ENCODE measurements at places on chromosomes 7 and 10.

- no peak for DNase-seq
Observed at GRCh38 chr10:51230887-51231585, 156.7 kb downstream of the PRKG1 start.

GRCh38 chr10:101495324-101495925 is 92.6 kb downstream of the POLL start:
- no peak for DNase-seq

GRCh38 chr10:44902941-44903545 is 8.1 kb upstream of the TMEM72 start:
- DNase-seq, result no peak

DNA sequence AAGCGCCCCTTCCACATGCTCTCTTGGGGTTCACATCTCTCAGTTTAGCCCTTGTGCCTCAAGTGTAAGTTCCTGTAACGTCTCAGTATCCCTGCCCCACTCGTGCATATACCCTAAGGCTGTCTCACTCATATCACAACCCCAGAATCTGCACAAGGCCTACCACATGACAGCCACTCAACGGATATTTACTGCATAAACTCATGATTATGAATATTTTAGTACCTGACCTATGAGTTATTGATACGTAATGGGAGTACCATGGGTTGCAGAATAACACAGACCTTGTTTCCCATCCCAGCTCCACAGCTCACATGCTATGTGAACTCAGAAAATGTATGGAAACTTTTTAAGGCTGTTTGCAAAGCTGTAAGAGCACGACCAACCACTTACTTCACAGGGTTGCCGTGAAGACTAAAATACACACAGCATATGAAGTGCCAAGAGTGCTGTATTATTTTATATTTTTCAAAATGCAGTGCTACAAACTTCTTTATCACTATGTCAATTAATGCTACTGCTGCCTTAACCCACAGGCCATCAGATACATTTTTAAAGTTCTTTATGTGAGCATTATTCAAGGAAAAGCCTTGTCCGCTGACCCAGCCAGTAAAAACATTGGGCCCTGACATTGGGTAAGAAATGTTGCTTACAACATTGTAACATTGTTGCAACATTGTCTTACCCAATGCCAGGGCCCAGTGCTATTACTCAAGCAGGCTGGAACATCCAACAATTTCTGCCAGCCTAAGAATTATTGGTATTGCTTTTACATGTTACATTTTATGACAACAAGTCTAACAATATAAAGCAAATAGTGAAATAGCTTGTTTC is 97.2 kb downstream of the JAZF1 start:
- DNase-seq, result no peak

DNA sequence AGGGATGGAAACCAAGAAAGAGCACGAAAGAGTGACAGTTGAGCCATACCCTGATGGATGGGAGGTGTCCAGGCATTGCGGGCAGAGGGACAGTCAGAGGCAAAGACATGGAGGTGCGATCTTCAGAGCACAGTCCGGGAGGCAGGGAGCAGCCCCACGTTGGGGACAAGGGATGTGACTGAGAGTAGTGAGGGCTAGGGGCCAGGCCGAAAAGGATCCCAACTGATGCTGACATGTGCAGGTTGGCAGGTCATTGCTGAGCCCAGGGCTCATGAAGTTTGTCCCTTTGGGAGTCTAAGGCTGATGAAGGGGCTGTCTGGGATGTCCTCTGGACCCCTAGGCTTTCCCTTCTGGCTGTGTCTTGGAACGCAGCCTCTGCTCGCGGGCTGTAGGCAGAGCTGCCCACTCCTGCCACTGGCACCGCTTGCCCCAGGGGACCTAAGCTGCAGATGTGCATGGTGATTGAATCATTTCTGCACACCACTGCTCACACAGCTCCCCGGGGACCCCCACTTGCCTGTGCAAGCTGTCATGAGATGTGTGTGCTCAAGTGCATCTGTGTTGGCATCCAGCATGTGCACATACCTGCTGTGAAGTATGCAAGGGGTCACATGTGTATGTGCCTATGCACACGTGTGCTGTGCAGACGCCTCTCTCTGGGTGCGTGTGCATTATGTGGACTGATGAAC is 125.1 kb downstream of the ZMIZ1 start:
- DNase-seq, result no peak

DNA sequence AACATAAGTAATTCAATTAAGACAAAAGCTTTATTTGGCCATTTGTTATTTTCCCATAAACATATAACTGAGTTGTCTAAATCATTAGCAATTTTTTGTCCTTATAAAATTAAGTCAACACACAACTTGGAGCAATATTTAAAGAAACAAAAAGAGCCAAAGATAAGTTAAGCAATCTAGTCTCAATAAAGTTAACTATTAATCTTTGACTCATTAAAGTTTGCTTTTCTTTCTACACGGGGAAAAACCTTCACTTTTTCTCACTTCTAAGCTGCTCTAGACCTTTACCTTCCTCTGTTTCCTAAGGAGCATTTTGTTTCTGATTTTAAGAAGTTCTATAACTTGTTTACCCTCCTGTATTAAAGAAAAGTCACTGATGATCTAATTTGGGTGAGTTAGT is 867.1 kb upstream of the PHF14 start:
- DNase-seq, result no peak

GRCh38 chr7:112407261-112407660 is 43.0 kb upstream of the IFRD1 start:
- no peak for DNase-seq

DNA sequence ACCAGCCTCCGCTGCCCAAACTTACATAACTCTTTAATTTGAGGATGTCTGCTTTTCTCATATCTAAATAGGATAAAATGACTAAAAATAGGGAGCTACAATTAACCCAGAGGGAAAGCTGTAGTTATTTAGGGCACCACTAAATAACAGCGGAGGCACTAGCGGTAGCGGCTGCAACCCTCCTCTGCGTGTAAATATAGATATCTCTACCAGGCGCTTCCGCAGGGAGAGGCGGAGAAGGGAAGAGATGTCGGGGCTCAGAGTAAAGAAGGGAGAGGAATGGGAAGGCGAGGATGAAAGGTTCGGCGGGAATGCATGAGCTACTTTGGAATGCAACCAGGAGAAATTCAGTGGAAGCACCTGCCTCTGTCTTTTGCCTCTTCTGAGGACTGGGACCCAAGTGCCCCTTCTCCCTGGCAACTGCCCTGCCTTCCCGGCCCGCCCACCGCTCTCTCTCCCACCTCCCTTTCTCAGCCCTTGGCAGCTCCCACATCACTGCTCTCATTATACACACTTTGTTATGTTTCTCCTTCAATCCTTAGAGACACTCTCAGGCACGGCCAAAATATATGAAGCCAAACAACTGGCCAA is 698.3 kb downstream of the PARD3 start:
- no peak for DNase-seq

GRCh38 chr7:40673285-40673684 is 538.5 kb downstream of the SUGCT start:
- no peak for DNase-seq

DNA sequence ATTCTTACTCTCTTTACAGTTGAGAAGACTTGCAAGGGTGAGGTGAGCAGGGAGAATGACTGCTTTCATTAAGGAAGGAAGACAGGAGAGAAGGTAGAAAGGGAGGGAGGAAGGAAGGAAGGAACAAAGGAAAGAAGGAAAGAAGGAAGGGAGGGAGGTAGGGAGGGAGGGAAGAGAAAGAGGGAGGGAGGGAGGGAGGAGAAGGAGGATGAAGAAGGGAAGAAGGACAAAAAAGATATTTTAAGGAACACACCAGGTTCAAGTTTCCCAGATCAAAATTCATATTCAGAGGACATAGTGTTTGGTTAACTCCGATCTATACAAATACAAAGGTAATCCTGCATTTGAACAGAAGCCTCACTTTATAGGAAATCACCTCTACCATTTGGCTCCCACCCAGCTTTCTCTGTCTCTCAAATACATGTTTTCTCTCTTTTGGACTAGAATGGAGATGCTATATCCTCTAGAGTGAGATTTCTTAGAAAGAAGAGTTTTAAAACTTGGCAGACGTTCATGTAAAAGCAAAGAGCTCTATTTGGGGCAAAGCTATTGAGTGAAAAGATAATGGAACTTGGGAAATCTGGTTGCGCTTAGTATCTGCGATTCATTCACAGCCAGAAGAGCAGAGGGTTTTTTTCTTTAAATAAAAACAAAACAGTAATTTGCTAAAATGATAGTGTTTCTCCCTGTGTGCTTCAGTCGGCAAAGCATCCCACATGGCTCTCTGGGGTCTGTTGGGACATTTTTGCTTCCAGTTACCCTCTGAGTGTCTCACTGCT is 261.9 kb upstream of the LYZL1 start:
- no peak for DNase-seq

GRCh38 chr7:117119192-117119924 is 166.1 kb downstream of the ST7 start:
- DNase-seq, result peak; percentile 88

DNA sequence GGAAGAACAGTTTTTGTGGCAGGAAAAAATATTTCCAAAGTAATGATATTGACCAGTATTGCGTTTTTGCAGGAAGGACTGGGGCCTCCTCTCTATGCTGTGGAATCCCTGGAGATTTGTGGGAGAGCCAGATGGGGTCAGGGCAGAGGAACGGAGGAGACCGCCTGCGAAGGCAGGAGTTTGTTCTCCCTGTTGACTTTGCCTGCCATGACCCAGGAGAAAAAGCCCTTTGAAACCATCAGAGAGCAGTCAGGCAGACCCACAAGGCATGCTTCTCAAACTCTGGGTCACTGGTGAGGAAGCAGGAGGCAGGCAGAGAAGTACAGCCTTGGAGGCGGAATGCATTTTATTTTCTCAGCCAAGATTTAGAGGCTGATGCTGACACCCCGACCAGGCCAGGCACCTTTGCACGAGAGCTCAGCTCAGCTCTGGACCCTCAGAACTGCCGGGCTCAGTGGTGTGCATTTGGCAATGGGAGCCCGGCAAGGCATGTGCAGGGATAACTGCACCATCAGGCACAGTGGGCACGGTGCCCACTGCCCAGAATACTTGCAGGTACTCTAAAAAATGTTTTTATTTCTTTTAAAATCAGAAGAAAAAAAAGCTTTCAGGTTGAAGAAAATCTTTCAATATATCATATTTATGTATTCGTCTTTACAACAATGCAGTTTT is 410.4 kb downstream of the RPS24 start:
- no peak for DNase-seq

GRCh38 chr10:102262744-102263370 is 17.5 kb downstream of the GBF1 start:
- no peak for DNase-seq

- DNase-seq, result no peak
Observed at GRCh38 chr10:73888514-73888913, 14.2 kb upstream of the CAMK2G start.

DNA sequence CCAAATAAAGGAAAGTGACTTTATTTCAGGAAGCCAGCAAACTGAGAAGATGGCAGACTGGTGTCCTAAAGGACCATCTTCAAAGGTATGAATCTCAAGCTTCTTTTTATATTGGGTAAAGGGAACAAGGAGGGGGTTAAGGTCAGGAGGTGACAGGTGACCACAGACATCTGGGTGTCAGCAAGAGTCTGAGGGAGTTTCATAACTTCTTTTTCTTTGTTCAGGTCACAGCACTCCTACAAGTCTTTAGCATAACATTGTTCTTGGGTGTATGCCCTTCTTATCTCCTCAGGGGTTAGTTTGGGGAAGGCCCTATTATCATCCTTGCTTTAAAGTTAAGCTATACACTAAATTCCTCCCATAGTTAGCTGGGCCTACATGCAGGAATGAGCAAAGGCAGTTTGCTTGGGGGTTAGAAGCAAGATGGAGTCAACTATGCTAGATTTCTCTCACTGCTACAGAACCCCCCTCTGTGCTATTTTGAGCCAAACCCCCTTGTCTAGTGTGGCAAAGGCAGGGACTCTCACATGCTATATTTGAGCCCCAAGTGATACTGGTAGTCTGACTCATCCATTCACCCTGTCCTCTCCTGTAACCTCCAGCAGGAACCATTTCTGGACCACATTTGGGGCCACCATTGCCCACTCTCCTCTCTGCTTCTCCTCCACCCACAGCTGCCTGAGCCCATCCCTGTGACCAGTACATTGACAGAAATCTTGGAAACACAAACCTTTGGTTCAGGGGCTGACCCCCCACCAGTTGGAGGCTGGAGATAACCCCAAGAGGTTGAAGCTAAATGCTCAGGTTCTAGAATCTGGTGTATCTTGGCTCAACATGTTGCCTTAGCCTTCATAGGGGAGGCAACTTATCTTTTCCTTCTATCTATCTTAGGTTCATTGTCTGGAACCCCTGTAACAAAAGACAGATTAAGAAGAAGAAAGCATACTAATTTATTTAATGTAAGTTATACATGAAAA is 55.5 kb upstream of the LRGUK start:
- no peak for DNase-seq

DNA sequence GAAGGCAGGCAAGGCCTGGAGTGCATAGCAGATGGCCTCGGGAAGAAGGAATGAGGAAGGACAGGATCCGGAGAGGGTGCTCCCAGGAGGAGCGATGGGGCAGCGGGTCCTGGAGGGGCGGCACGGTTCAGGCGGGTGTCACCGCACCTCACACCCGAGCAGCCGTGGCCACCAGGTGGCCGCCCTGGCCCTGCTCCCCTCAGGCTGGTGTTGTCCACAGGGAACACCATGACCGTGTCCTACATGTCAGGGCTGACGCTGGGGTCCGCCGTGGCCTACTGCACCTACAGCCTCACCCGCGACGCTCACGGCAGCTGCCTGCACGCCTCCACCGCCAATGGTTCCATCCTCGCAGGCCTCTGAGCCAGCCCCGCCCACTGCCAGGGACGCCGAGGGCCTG is 19.8 kb downstream of the SLC29A4 start:
- no peak for DNase-seq

GRCh38 chr10:60323162-60323561 is 66.5 kb downstream of the ANK3 start:
- no peak for DNase-seq

DNA sequence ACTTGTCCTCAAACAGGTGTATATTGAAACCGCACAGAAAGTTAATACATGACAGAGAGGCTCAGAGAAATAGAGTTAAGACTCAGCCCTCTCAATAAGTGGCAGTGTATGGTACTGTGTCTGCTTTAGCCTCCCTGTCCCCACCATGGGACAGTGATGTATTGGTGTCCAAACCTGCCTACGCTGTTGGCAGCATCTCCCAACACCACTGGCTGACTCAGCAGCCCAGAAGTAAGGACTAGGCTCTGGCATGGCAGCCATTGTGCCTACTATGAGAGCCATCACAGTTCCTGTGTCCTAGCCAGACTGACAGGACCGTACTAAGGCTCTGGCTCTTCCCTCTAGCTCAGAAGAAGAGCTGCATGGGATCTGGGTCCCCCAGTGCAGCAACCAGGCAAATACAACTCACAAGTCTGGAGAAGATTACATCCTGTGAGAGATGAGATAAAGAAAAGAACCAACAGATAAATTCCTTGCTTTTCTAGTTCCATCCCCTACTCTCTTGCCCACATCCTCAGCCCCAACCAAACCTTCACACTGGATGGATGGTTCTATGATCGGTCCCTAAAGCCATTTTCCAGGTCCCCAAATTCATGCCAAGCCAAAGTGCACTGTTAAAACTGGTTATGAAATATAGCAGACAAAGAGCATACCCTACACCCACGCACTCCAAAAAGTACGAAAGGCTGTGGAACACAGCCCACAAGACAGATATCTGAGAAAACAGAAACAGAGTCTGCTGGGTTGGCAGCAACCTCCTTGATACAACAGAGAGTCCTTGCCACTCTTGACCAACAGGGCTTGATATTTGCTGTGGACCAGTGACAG is 44.1 kb upstream of the DMTF1 start:
- no peak for DNase-seq

- DNase-seq, result no peak
Observed at GRCh38 chr10:11208243-11208642, 190.6 kb downstream of the CELF2 start.

- peak; percentile 37 for DNase-seq
Observed at GRCh38 chr10:45373576-45374349, at the start of gene ALOX5. Gene ALOX5 (plus strand): TSS chr10:45374216. CDS start chr10:45374280, 64 bp downstream.
